ENCODE measurements at places on chromosomes 2 and 18. TPM values are rescaled to one million over a fixed set of nuclear protein-coding genes. Genes with fewer than 3 reads are reported as not detected.
A peak's percentile ranks its signal among the peaks of the same experiment; 100 is the strongest.

PSMD14 gene
- 81.0 TPM for total RNA-seq

- H3K27me3 ChIP-seq: no peaks in the 10 kb centered on the region
- no peak for DNase-seq
- H3K4me3 ChIP-seq: peak within 1 kb of the TSS; percentile 41
- H3K27ac ChIP-seq: no peak within 1 kb of the TSS
- H3K36me3 ChIP-seq: no peaks in the 10 kb centered on the region
These were observed at the start of gene NMUR1 for GRCh38 chr2:231530099-231531011. TSS of gene NMUR1 (minus strand) at chr2:231530445. CDS start at chr2:231530361, 84 bp downstream.

DNA sequence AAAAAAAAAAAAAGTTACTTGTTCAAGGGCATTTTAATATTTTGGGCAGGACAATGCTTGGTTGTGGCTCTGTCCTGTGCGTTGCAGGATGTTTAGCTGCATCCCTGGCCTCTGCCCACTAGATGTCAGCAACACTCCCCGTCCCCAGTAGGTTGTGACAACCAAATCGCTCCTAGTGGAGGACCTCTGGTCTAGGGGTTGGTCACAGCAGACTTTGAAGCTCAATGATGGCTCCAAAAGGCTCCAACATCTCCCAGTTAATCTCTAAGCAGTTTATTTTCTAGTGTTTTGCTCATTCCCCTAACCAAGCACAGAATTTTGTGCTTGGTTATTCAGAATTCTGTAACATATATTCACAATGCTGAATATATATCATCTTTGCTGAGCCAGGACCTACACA, 67.0 kb downstream of the CHRNA1 start:
- H3K36me3 ChIP-seq: no peaks in the 10 kb centered on the region
- no peak overlapping the region for H3K4me3 ChIP-seq
- DNase-seq: no peak
- no peaks in the 10 kb centered on the region for H3K27me3 ChIP-seq
- no peak overlapping the region for H3K27ac ChIP-seq
- no peaks in the 10 kb centered on the region for H3K4me1 ChIP-seq

DNA sequence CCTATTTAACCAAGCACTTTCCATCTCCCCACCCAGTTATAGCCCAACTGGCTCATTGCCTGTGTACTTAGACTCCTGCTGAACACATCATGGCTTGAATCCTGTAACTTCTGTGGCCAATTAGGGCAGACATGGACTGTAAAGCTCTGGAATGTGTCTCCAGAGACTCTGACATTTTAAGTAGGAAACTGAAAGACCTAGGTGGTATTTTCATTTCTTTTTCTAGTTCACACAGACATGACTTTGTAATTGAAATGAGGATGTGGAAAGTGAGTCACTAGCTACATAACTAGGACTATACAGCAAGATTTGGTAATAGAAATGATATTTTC, 12.2 kb downstream of the DOK1 start:
- no peaks in the 10 kb centered on the region for H3K27me3 ChIP-seq
- H3K27ac ChIP-seq: peak overlapping the region; percentile 77
- H3K36me3 ChIP-seq: no peaks in the 10 kb centered on the region
- no peak for DNase-seq
- no peak overlapping the region for H3K4me3 ChIP-seq

DNA sequence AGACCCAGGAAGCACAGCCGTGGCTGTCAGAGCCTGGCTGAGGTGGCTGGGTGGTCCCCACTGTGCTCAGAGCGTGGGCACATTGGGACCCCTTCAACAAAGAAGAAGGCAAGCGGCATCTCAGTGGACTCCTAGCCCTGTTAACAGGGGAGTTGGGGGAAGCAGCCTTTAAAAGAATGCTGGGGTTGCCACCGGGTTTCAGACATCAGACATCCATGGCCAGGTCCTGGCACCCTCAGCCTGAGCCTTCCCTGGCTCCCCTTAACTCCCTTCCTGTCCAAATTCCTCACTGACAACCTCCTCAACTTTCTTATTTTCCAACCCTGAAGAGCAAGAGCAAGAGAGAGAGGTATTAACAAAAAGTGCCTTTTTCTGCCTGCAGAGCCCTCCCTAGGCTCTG, 24.8 kb upstream of the GNAL start:
- H3K27me3 ChIP-seq: peaks cover 3% of the 10 kb centered on the region
- no peaks in the 10 kb centered on the region for H3K36me3 ChIP-seq
- H3K27ac ChIP-seq: no peak overlapping the region

DNA sequence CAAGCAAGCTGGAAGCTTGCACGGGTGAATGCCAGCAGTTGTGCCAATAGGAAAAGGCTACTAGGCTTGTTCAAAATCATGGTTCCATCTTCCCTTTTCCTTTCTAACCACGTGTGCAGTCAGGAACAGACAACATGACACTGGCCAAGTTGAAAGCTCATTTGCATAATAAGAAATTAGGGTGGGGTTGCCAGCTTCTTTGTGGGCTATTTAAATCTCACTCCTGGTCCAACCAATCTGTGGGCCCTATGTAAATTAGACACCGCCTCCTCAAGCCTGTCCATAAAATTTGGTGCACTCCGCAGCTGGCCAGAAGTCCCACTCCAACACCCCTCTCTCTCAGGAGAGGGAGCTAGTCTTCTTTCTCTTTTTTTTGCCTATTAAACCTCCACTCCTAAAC, 1948.4 kb upstream of the PIK3C3 start:
- no peaks in the 10 kb centered on the region for H3K27me3 ChIP-seq
- H3K27ac ChIP-seq: no peak overlapping the region
- H3K36me3 ChIP-seq: no peaks in the 10 kb centered on the region
- no peak for DNase-seq
- H3K4me1 ChIP-seq: no peaks in the 10 kb centered on the region

GRCh38 chr2:203692031-203692710, 14.3 kb upstream of the CD28 start:
- H3K27me3 ChIP-seq: no peaks in the 10 kb centered on the region
- DNase-seq: no peak
- H3K4me3 ChIP-seq: no peak overlapping the region
- peaks cover 26% of the 10 kb centered on the region for H3K4me1 ChIP-seq
- H3K27ac ChIP-seq: no peak overlapping the region

- H3K4me3 ChIP-seq: no peak overlapping the region
- H3K36me3 ChIP-seq: peaks cover 16% of the 10 kb centered on the region
- no peak for DNase-seq
- H3K27ac ChIP-seq: no peak overlapping the region
These were observed 10.6 kb downstream of the AFG3L2 start for GRCh38 chr18:12366379-12366778.

GRCh38 chr2:230435431-230435830, 19.4 kb downstream of the SP100 start:
- no peak for DNase-seq
- no peaks in the 10 kb centered on the region for H3K27me3 ChIP-seq
- H3K4me1 ChIP-seq: peaks cover 14% of the 10 kb centered on the region
- no peak overlapping the region for H3K4me3 ChIP-seq
- peaks cover 7% of the 10 kb centered on the region for H3K36me3 ChIP-seq

- H3K36me3 ChIP-seq: no peaks in the 10 kb centered on the region
- no peak overlapping the region for H3K4me3 ChIP-seq
- no peaks in the 10 kb centered on the region for H3K4me1 ChIP-seq
- no peak overlapping the region for H3K27ac ChIP-seq
These were observed 13.8 kb downstream of the NEB start for GRCh38 chr2:151720521-151720920.

IL1RL1 gene
- 0.18 TPM for total RNA-seq

ABHD1 gene
- 0.29 TPM for total RNA-seq

GRCh38 chr2:189821953-189822748, 37.9 kb downstream of the PMS1 start:
- no peak overlapping the region for H3K27ac ChIP-seq
- H3K27me3 ChIP-seq: no peaks in the 10 kb centered on the region
- no peak for DNase-seq
- peaks cover 12% of the 10 kb centered on the region for H3K36me3 ChIP-seq
- H3K4me3 ChIP-seq: no peak overlapping the region

DNA sequence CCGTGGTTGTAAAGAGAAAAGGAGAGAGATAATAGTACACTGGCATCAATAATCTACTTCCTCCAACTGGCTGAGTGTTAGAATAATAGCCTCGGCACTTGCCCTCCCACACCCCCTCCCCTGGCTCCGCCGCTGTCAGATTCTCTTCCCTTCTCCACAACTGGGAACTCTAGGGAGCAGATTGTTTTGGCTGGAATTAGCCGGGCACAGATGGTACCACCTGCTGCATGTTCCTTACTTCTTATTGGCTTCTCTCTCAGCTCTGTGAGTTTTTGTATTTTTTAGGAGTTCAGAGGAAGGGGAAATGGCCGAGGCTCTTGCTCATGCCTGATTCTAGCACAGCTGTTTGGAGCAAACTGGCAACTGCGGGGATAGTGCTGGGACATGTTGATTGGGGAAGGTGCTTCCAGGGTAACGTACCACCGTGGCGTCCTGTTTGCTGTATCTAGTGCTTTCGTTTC, 140.0 kb downstream of the ZEB2 start:
- DNase-seq: no peak
- H3K36me3 ChIP-seq: no peaks in the 10 kb centered on the region
- peaks cover 9% of the 10 kb centered on the region for H3K4me1 ChIP-seq

ACKR3 gene
- 7.4 TPM for total RNA-seq

DNA sequence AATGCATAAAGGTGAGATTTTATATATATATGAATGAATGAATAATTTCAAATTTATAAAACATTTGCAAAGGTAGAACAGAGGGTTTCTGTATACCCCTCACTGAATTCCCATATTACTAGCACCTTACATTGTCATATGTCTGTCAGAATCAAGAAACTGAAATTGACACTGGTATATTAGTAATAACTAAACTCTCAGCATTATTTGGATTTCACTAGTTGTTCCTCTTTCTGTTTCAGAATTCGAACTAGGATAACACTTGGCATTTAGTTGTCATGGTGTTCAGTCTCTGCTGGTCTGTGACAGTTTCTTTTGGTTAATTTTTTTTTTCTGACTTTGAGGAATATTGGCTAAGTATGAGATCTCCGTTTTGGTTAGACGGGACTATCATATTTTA, 275.9 kb downstream of the DCC start:
- H3K27me3 ChIP-seq: no peaks in the 10 kb centered on the region
- H3K27ac ChIP-seq: no peak overlapping the region
- H3K4me3 ChIP-seq: no peak overlapping the region
- peak; percentile 9 for DNase-seq

CFAP210 gene
- not detected for total RNA-seq

- H3K4me3 ChIP-seq: no peak overlapping the region
- no peaks in the 10 kb centered on the region for H3K27me3 ChIP-seq
- H3K36me3 ChIP-seq: no peaks in the 10 kb centered on the region
- DNase-seq: no peak
- peaks cover 12% of the 10 kb centered on the region for H3K4me1 ChIP-seq
These were observed 99.3 kb downstream of the KLHL29 start for GRCh38 chr2:23484275-23484674.

ZNF516 gene
- 32.0 TPM for total RNA-seq

CCDC85A gene
- total RNA-seq: not detected

DNA sequence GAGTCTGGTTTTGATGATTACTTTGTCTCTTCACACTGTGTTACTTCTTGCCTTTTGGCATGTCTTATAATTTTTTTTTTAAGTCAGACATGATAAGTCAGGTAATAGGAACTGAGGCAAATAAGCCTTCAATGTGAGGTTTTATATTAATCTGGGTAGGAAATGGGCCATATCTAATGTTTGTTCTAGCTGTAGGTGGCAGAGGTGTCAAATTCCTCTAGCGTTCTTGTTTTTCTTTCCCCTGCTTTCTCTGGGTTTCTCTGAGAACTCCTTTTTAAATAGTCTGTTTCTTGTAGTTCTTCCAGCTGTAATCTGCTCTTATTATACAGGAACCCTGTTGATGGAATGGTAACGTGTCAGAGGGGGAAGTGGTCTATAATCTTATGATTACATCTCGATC, 5.7 kb downstream of the SP140 start:
- no peaks in the 10 kb centered on the region for H3K27me3 ChIP-seq
- no peak for DNase-seq
- H3K4me1 ChIP-seq: peaks cover 34% of the 10 kb centered on the region
- H3K27ac ChIP-seq: no peak overlapping the region
- no peaks in the 10 kb centered on the region for H3K36me3 ChIP-seq

- no peaks in the 10 kb centered on the region for H3K36me3 ChIP-seq
- no peak overlapping the region for H3K27ac ChIP-seq
- no peaks in the 10 kb centered on the region for H3K27me3 ChIP-seq
- no peak overlapping the region for H3K4me3 ChIP-seq
These were observed 258.8 kb downstream of the ZNF521 start for GRCh38 chr18:25093141-25093540.

DNA sequence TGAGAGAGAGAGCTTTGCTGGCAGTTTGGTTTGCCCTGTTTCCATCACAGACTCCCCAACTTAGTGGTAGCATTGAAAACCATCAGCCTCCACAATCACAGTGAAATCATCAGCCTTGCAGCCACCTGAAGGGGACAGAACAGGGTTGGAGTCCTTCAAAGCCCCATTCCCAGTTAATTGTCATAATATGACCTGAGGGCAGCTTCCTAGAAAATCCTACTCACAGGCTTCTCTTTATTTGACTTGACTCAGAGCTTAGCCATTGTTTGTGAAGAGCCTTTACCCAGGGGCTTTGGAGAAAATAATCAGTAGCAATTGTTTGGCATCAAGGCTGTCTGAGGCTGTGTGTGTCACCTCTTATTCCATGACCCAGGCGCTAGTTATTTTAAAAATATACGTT, 308.7 kb downstream of the CBLN2 start:
- H3K27me3 ChIP-seq: no peaks in the 10 kb centered on the region
- no peaks in the 10 kb centered on the region for H3K36me3 ChIP-seq
- DNase-seq: no peak
- no peak overlapping the region for H3K4me3 ChIP-seq

LYPD6 gene
- not detected for total RNA-seq

DNA sequence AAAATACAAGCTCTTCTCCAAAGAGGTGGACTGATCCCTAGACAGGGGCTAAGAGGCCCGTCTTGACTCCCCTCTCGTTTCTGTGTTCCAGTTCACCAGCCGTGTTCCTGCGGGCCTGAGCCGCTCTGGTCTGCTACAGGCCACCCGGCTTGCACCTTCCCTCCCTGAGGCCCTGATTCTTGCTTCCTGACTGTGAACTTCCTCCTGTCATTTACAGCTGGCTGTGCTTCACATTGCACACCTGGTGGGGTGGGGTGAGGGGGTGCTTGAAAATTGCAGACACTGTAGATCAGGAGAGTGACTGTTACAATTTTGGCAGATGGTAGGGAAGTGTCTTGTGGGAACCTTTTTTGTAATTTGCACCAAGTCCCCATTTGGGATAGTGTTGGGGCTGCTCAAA, 64.4 kb downstream of the TSN start:
- no peaks in the 10 kb centered on the region for H3K4me1 ChIP-seq
- no peak overlapping the region for H3K27ac ChIP-seq
- H3K36me3 ChIP-seq: no peaks in the 10 kb centered on the region
- DNase-seq: no peak
- no peak overlapping the region for H3K4me3 ChIP-seq
- no peaks in the 10 kb centered on the region for H3K27me3 ChIP-seq

GRCh38 chr2:165161510-165161909, 42.3 kb downstream of the SCN3A start:
- H3K4me1 ChIP-seq: no peaks in the 10 kb centered on the region
- no peaks in the 10 kb centered on the region for H3K27me3 ChIP-seq
- DNase-seq: no peak
- no peak overlapping the region for H3K27ac ChIP-seq
